ENCODE measurements at places on chromosomes 12 and 14.

DNA sequence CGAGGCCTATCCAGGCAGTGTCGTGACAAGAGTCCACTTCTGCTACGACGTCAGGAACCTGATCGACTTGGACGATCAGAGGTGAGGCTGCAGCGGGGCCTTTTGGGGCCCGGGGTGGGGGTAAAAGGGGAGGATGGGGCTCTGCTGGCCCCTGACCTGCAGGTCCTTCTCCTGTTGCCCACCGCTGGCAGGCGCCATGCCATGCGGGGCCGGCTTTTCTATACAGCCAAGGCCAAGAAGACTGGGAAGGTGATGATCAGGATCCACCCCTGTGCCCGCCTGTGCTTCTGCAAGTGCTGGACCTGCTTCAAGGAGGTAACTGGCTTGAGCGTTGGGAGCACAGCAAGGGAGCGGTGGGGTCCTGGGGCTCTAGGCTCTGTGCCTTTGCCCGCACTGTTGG lies 31.6 kb downstream of the NGB start:
- DNase-seq, result no peak

GRCh38 chr14:99117671-99118045 lies 154.3 kb downstream of the BCL11B start:
- DNase-seq, result no peak

DNA sequence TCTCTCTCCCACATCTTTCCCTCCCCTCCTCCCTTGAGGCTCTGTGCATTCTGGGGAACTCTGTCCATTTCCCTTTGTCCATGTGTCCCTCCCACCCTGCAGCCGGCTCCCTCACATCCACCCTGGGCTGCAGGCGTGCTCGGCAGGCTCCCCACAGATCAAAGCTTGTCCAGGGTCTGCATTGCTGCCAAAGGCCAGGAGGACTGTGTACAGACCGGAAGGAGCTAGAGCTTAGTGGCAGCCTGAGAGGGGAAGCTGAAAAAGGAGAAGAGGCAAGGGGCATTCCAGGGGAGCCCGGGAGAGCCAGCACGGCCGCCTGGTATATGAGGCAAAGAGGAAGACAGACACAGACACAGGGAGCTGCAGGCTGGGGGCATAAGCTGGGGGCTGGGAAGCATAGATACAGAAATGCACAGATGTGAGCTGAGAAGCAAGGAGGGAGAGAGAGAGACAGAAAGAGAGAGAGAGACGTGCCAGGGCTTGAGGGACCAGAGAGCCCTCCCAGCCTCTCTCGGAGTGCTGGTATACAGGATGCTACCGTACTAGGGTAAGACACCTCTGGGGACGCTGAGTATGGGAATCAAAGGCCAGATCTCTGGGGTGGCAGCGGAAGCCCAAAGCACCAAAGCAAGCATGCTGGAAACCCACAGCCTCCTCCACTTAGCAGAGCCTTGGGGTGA lies 3.3 kb downstream of the CD4 start:
- no peak for DNase-seq

DNA sequence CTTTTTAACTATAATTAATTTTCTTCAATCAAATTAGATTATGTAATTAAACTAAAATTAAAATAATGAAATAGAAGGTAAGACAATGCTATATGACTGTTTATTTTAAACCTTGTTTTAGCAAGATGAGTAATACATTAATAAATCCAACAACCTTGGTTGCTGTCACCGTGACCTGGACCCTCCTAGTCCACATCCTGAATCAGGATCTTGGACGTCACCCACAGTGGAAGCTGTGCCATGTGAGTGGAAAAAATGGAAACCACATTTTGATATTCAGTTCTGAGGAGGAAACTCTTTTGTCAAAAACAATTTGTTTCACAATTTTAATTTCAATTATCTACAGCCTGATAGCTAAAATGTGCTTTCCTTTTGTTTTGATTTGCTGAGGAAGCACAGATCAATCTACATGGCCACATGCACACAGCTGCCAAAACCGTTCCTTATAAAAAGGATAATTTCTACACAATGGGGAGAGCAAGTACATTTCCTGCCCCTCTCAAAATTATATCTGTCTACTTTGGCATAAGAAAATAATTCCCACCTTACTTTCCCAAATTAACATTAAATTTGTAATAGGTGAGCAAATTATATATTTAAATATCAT lies 255.5 kb downstream of the RASSF9 start:
- no peak for DNase-seq

DNA sequence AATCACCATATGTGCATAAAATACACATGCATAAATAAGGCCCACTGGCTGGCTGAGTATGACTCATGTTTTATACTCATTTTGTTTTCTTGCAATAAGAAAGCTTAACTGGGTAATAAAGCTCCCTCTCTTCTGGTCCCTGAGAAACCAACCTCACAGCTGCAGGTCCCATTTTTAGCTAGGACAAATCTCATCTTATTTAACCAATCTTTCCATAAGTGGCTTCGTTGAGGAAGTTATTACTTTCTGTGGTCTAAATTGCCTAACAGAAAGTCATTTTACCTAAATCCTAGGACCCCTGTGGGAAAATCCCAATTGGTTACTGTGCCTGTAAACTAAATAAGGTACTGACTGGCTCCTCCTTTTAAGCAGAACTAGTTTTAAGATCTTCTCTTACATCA lies 232.8 kb upstream of the FBXO33 start:
- no peak for DNase-seq

GRCh38 chr14:105430565-105430964 lies 10.9 kb downstream of the MTA1 start:
- no peak for DNase-seq

- DNase-seq, result no peak
Observed at GRCh38 chr14:100402631-100403030, 79.5 kb downstream of the SLC25A47 start.

GRCh38 chr12:91388573-91388972 lies 206.0 kb upstream of the DCN start:
- DNase-seq, result no peak

DNA sequence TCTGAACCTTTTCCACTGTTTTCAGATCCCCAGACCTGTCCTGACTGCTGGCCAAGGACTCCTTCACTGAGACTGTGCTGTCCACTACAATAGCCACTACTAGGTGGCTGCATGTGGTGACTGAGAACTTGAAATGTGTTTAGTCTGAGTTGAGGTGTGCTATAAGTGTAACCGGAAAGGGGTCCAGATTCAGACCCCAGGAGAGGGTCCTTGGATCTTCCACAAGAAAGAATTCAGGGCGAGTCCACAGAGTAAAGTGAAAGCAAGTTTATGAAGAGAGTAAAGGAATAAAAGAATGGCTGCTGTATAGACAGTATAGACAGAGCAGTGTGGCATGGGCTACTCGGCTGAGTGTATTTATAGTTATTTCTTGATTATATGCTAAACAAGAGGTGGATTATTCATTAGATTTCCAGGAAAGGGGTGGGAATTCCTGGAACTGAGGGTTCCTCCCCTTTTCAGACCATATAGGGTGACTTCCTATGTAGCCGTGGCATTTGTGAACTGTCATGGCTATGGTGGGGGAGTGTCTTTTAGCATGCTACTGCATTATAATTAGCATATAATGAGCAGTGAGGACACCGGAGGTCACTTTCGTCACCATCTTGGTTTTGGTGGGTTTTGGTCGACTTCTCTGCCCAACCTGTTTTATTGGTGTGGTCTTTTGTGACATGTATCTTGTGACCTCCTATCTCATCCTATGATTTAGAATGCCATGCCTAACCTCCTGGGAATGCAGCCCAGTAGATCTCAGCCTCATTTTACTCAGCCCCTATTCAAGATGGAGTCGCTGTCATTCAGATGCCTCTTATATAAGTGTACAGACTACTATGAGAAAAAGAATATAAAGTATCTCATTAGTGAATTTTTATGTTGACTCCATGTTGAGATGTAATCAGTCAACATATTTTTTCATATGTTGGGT lies 70.0 kb upstream of the SRSF5 start:
- DNase-seq, result no peak

- no peak for DNase-seq
Observed at GRCh38 chr14:71290960-71291466, 383.8 kb downstream of the PCNX1 start.

- DNase-seq, result no peak
Observed at GRCh38 chr12:64943686-64944085, 119.2 kb downstream of the TBC1D30 start.

- no peak for DNase-seq
Observed at GRCh38 chr12:12686925-12687324, 9.1 kb downstream of the GPR19 start.

DNA sequence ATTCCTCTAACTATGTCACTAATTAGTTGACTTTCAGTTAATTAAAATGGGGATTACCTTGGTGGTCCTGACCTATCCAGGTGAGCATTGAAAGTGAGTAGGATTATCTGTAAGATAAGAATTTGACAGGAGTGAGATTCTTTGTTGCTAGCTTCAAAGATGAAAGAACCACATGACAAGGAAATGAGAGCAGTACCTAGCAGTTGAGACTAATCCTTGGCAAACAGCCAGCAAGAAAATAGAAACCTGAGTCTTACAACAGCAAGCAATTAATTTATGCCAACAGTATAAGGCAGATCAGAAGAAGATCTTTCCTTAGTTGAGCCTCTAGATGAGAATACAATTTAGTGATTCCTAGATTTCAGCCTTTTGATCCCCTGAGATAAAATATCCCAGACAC lies 1058.4 kb downstream of the LRFN5 start:
- no peak for DNase-seq

DNA sequence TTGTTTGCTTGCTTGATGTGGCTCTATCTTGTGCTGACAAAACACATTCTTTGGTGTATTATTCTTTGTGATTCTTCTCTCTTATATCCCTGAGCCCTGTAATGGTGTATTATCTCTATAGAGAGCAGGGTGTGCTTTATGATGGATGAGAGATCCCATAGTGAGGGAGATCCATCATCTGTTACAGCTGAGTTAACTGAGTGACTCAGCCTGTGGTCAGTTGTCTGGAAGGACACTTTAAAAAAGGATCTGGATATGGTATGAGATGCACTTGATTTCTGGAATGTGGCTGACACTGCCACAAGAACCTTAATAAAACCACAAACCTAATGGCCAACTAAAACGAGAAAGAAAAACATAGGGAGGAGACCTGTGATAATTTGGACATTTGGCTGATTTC lies 461.4 kb upstream of the SYT1 start:
- no peak for DNase-seq

GRCh38 chr12:129815846-129816245 lies 88.0 kb downstream of the TMEM132D start:
- no peak for DNase-seq

DNA sequence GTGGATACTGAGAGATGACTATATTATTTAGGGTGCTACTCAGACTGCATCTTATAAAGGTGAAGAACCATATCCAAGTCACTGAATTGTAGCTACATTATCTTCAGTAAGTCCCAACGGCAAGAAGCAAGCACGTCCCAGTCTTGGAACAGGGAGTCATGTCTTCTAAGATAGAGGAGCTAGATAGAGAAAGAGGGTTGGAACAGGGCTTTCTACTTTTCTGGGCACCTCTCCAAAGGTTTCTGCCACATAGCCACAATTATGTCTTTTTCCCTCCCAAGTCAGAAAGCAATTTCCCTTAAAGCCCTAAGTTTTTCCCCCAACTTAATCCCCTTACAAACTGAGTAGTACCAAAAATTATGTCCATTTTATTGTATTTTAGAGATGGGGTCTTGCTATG lies 22.4 kb downstream of the MAPK1IP1L start:
- no peak for DNase-seq

GRCh38 chr12:46958053-46958452 lies 121.4 kb upstream of the PCED1B start:
- DNase-seq, result no peak

DNA sequence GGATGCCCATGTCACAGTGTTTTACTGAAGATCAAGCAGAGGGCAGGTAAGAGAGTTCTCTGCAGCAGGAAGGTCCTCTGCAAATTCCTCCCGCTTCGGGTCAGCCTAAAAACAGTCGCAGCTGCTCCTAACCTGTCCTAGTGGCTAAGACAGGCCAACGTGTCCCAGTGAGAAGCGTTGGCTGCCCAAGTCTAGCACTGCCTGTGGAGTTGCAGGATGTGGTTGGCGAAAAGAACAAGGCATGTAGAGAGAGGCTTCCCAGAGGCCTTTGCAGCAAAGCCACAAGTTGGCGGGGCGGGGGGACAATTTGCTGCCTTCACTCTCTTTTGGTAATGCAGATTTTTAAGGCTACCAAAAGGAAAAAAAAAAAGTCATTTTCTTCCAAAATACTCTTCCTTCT lies 340.1 kb downstream of the BCL11B start:
- peak; percentile 57 for DNase-seq

DNA sequence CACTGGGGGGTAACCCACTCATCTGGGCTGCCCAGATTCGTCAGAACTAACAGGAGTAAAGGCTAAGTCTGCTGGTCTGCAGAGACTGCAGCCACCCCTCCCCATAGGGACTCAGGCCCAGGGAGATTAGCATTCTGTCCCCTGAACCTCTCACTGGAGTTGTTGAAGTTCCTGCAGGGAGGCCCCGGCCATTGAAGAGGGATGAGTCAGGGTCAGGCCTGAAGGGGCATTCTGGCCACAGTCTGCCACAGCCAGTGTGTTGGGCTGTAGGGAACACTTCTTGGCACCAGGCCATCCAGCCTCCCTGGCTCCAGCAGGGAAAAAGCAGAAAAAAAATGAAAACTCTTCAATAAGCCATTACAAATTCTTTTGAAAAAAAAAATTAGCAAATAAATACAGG lies 35.3 kb downstream of the KLRK1 start:
- no peak for DNase-seq

DNA sequence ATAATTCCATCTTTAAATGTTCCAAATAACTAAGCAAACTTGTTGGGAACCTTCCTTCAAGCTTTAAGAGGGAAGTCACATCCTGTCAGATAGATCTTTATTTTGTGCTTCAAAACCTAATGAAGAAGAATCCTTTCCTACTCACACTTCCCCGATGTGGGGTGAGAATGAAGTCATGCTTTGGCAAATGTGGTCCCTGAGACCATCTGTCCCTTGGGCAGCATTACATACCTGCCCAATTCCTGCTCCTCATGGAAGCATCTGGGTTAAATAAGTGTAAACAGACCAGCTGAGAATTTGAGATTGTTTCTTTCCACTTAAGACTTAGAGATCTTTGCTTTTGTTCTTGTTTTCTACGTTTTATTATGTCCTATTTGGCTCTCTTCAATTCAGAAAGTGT lies 606.0 kb upstream of the TMEM132C start:
- no peak for DNase-seq

DNA sequence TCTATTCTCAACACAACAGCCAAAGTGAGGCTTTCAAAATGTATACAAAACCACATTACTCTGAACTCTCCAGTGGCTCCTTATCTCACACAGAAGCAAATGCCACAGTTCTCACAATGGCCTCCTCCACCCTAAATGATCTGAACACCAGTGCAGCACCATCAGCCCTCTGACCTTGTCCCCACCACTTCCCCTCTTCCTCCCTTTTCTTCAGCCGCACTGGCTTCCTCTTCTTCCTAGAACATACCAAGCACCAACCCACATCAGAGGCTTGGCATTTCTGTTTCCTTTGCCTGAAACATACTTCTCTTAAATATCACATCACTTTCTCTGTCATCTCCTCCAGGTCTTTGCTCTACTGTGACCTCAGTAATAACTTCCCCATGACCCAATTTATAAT lies 66.3 kb downstream of the GPR135 start:
- no peak for DNase-seq

- DNase-seq, result no peak
Observed at GRCh38 chr12:25792031-25792430, 166.5 kb upstream of the RASSF8 start.
